ENCODE measurements at places on chromosomes 5 and 9.
A peak's percentile ranks its signal among the peaks of the same experiment; 100 is the strongest.

DNA sequence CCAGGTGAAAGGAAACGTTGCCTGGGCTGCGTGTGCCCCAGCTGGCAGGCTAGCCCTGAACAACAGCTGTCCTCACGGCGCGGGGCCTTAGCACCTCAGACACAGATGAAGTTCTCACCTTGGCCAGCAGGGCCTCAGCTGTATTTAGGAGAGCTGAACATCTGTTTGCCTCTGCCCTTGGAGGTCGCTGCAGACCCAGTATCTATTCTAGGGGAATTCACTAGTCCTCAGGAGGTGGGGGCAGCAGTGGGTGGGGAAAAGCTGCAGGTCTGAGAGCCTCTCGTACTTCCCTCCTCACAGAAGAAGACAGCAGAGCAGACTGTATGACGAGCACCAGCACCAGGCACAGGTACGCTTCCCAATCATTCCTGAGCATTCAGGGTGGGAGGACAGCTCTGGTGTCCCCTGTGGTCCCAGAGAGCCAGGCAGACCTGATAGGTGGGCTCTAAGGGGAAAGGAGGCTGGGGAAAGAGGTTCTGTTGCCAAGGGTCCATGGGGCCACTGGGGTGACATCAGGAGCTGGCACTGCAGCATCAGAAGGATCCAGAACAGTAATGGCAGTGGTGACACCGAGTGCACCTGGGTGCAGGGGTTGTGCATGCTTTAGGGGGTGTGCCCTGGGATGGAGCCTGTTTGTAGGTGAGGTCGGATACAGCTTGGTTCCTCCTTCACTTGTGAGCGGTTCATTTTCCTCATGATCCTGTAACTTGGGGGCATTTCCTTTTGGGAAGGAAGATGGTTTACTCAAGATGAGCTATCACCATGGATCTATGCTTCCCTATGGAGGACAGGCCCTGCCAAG is 13.8 kb downstream of the CD74 start:
- DNase-seq = no peak

DNA sequence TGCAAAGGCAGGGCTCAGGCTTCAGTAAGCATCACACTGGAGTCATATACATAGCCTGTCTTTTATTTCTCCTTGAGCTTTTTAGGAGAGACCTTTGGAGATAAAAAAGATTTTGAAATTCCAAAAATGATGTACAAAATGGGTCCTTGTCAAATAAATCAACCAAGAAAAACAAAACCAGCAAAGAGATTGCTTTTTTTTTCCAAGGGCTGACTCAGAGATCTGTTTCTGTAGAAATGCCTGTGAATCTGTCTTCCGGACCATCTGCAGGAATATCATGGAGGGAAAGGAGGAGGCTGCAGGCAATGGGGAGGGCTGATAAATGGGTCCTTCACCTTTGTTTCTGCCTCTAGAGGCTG is 77.4 kb downstream of the SLIT3 start:
- no peak for DNase-seq

- DNase-seq = no peak
Observed at GRCh38 chr5:62133426-62133825, 172.6 kb upstream of the KIF2A start.

DNA sequence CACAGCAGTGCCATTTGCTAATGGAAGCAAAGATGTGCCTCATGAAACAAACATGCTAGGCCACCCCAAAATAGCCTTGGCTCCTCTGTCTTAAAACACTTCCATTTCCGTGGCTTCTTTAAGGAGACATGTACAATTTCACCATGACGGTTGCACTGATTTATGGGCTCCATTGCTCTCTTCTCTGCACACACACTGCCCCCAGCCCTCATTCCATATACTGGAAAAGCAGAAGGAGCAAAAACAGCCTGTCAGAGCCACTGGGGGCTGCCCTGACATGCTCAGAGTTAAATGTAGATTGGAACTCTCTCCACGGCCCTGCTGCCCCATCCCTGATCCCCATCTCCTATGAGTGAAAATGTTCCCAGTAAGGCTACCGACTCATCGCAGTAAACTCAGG is 114.8 kb downstream of the ROR2 start:
- DNase-seq = no peak

- no peak for DNase-seq
Observed at GRCh38 chr5:97877588-97877987, 694.5 kb upstream of the RIOK2 start.

DNA sequence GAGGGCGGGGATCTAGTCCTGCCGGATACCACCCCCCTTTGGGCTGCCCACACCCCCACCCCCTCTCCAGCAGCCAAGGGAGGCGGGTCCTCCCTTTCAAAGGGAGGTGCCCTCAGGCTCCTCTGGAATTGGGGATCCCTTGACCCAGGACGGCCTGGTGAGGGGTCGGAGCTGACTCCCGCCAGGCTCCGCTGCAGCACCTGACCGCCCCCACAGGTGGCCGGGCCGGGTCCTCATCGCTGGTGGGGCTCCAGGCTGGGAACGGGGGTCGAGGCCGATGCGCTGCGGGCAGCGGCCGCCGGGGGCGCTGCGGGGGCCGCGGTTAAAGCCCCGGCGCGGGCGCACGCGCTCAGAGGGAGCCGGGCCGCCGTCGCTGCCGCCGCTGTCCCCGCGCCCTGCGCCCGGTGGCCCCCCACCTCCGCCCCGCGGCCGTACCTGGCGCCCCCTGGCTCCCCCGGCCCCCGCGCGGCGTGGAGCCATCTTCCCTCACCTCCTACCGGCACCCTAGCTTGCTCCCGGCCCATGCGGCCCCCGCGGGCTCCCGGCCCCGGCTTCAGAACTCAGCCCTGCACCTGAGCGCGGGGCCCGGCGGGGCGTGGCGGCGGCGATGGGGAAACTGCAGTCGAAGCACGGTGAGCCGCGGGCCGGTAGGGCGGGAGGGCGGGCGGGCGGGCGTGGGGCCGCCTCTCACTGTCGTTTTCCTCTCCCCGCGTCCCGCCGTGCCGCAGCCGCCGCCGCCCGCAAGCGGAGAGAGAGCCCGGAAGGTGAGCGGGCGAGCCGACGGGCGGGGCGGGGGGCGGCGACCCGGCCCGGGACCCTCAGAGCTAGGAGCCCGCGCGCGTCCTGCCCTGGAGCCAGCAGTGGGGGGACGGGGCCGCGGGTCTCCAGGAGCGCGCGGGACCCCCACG is at the start of gene NKD2:
Gene NKD2, plus strand, starts transcription at position 352 of the 908 bp plus-strand sequence. Its CDS starts 256 bp downstream, at position 608.
- DNase-seq = peak; percentile 48

GRCh38 chr5:14665101-14665822 is 744 bp downstream of the OTULIN start:
- DNase-seq = no peak

DNA sequence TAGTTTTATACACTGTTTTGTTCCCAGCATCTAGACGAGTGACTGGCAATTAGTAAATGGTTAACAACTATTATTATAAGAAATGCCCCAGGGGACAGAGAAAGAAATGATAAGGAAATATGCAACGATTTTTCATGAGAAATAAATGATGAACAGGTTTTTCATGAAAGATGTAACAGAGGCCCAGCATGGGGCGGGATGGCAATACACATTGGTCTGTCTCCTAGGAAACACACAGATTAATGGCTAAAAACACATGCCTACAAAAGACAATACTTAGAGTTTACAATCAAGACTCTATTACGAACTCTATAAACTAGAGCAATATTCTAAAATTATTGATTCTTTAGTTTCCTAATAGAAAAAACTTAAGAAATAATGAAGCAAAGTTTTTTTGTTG is 441.5 kb upstream of the CDH9 start:
- no peak for DNase-seq

- DNase-seq = no peak
Observed at GRCh38 chr5:119336262-119336661, 19.6 kb upstream of the TNFAIP8 start.

DNA sequence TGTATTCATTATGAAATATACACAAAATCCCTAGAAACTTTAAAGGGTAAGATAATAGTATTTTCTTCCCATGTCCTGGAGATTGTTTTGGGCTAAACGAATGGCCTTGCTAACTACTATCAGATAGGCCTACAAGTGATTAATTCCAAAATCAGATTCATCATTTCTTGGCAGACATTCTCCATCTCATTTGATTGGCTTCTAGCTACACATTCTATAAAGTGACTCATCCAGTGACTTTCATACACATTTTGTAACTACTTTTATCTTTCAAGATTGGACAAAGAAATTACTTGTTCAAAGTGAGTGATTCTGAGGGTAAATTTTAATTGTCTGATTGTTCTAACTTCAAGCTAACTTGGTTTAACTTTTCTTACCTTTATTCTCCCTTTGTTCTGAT is 93.3 kb downstream of the RAPGEF6 start:
- DNase-seq = no peak

GRCh38 chr5:151647320-151647861 is 39.3 kb downstream of the SPARC start:
- no peak for DNase-seq

DNA sequence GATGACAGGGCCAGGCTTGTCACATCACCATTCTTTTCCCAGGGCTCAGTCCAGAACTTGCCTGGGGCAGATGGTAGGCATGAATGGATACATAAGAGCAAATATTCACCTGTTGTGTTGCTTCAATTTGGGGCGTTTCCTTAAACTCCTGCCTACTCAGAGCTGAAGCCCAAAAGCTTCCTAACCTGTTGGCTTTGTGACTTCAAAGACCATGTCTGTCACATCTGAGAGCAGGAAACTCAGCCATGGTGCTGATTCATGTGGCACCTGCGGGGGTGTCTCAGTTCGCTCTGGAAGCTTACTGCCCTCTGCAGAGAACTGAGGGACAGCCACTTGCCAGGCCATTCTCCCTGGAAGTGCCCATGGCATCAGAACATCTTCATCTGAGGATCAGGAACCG is 246.6 kb downstream of the HSPA4 start:
- DNase-seq = no peak

DNA sequence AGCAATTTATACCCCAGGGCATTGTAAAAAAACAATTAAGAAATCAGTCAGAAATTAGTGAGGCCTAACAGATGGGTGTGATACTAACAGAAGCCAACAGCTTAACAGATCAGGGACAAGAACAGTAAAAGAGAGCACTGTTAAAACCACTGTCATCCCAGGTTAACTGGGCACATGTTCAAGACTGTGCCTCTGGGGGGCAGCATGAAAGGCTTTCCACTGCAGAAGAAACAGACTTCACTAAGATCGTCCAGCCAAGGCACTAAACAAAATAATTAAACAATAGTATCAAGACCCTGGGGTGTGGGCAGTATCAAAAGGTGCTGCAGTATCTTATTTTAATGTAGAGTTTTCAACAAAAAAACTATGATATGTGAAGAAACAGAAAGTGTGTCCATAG is 43.5 kb downstream of the FBN2 start:
- DNase-seq = no peak

DNA sequence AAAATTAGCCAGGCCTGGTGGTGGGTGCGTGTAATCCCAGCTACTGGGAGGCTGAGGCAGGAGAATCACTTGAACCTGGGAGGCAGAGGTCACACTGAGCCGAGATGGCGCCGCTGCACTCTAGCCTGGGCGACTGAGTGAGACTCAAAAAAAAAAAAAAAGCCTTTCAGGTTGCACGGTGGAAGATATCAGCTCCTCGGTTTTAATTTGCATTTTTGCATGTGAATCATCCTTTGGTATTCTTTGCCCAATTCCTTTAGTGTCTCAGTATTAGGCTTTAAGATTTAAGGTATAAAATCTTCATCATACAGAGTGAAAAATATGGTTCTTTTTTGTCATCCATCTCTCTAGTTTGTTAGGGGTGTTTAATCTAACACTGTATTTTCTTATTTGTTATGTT is 173.6 kb upstream of the S1PR3 start:
- no peak for DNase-seq

- no peak for DNase-seq
Observed at GRCh38 chr5:1718669-1719068, 81.0 kb downstream of the MRPL36 start.

- DNase-seq = no peak
Observed at GRCh38 chr5:68444833-68445232, 229.3 kb downstream of the PIK3R1 start.

GRCh38 chr9:89590415-89590814 is 14.4 kb upstream of the GADD45G start:
- DNase-seq = peak; percentile 16

- no peak for DNase-seq
Observed at GRCh38 chr5:156779436-156779835, 70.7 kb upstream of the PPP1R2B start.

GRCh38 chr5:134506054-134507039 is 19.1 kb upstream of the JADE2 start:
- peak; percentile 84 for DNase-seq

DNA sequence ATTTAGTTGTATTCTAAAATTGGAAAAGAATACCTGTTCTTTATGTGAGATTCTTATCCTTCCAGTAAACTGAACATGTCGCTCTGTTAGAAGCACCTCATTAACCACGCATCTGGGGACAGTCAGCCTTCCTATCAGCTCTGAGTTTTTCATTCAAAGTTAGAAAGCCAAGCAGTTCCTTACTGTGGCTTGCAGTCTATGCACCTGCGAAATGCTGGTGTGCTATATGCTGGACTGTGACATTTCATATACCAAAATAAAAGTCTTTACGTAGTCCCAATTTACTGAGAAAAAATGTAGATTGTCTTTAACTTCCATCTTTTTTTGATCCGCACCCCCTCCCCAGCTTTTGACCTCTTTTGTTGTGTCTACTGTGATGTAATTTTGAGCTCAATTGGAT is 4.3 kb downstream of the ANP32B start:
- DNase-seq = no peak

- no peak for DNase-seq
Observed at GRCh38 chr5:5432020-5432707, 9.7 kb downstream of the ICE1 start.

DNA sequence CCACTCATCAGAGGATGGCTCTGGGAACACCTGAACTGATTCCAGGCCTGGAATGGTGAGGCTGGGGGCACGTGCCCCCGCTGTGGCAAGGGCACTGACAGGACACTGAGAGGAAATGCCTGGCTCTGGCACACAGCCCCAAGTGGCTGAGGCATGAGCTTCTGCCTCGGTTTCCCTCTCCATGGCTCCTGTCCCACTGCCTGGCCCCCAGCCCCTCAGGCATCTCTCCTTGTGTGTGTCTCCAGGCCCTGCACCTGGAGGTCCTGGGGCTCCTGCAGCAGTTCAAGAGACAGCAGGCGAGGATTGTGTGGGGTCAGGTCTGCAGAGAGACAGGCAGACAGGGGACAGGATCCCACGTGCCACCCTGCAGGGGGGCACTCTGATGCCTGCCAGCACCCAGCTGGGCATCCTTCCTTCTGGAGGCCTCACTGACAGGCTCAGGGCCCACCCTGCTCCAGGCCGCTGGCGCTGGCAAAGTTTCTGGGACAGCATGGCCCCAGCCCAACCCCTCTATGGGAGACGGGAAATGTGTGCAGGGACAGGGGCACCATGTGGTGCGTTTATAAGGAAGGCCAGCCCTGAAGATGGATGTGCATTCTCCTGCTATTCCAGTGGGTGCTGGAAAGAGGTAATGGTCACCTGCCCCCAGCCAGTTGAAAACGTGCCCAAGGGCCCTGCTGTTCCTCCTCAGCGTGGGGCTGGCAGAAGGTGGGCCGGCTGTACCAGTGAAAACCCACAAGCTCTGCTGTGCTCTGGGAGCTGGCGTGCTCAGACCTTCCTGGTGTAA is 66.0 kb downstream of the RASGEF1C start:
- peak; percentile 34 for DNase-seq

All from right atrium auricular region (tissue), 2 donors.